ENCODE measurements at places on chromosomes 2 and 18. TPM values are rescaled to one million over a fixed set of nuclear protein-coding genes. Genes with fewer than 3 reads are reported as not detected.

Gene FOXI3
- not detected for total RNA-seq

Gene AMER3
- not detected for total RNA-seq

Gene RGPD4
- not detected for total RNA-seq

Gene EFR3B
- total RNA-seq, result 0.83 TPM

Gene FBXO41
- 3.1 TPM for total RNA-seq

Gene RNF152
- 14.7 TPM for total RNA-seq

Gene THAP4
- total RNA-seq, result 54.3 TPM

Gene DNAJC5G
- not detected for total RNA-seq
